ENCODE measurements at places on chromosomes 4 and X.

- DNase-seq, result no peak
Observed at GRCh38 chr4:107069049-107069448, 32.9 kb upstream of the DKK2 start.

- DNase-seq, result no peak
Observed at GRCh38 chr4:34202154-34202553, 2042.2 kb downstream of the ARAP2 start.

- no peak for DNase-seq
Observed at GRCh38 chr4:155434904-155435303, 58.1 kb upstream of the MAP9 start.

- no peak for DNase-seq
Observed at GRCh38 chrX:113384628-113385027, 544.0 kb upstream of the AMOT start.

DNA sequence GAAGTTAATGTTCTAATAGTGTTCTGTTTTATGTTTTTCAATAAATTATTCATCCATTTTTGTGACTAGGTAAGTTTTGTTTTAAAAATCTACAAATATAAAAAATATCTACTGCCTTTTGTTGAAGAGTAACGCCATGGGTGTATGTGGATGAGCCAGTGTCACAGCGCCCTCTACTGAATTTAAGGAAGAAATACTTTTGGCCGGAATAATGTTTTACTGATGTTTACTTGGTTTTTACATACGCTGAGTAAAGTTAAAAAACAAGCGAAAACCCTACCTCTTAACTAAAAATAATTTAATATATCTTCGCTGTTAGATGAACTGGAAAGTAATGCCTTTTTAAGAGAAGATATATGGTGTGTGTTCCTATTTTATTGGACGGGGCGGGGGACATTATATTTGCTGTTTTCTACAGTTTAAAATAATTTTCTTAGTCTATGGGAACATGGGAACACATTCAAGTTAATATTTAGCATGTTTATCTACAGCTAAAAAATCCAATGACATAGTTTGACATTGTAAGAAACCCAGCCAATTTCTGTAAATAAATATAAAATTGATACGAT, 86.1 kb downstream of the CPE start:
- no peak for DNase-seq

DNA sequence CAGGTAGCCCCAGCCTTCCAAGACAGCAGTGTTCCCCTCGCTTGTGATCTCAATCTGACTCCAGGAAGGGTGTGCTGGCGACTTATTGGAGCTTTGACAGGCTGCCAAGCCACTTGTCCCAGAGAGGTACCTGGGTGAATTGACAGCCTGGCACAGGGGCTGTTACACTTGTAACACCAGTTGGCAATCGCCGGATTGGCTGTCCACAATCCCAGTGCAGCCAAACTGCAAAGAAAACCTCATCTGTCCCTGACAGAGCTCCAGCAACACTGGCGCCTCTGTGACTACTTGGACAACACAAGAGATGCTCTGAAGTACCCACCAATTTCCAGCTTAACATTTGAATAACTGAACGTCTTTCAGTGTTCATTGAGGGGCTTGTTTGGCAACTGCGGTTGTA, 76.8 kb upstream of the PRPS1 start:
- DNase-seq, result no peak

DNA sequence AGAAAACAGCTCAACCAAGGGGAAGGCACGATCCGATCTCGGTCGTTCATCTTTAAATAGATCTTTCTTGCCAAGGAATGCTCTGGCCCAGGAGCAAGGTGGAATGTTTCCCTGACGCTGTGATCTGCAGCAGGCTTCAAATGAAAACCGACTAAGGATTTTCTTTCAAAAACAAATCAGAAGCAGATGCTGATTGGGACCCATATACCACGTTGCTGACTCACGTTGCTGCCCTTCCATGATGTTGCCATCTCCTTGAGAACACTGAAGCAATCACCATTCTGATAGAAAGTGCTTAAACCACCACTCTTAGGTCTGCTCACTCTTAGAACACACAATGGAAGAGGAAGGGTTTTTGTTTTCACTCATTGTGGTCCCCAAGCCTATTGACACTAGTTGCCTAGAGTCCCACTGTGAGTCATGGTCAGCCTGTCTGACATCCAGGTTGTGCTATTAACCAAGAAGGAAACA, 26.1 kb downstream of the LAMTOR3 start:
- no peak for DNase-seq

DNA sequence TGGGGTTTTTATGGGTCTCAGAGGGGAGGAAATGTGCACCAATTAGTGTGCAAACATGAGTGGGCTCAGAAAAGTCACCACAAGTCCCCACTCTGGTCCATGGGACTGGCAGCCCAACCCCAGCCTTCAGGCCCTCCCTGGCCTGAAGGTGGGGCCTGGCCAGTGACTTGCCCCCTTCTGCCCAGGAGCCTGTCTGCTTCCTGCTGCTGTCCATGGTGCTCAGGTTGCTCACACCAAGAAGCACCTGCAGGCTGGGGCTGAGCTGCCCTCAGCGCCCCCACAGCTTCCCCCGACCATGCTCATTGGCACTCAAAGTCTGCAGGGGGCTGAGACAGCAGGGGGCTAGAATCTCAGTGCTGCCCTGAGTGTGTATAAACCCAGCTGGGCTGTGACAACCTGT, 30.6 kb upstream of the GC start:
- DNase-seq, result no peak

DNA sequence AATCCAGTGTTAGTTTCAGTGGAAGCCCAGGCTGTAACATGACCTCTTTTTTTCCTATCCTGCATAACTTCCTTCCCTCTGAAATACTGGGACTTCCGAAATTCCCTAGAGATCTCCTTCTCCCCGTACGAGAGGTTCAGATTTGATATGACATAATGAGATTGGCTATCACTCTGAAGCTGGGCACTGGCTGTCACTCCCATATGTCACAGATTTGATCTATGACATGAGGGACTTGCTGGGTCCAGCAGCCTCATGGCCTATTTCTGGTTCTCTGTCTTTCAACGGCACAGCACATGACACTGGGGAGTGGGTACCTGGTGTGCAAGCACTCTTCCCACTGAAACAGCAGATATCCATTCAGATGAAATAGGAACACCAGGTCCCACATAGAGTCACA, 36.7 kb downstream of the PF4 start:
- DNase-seq, result no peak

- DNase-seq, result no peak
Observed at GRCh38 chr4:53040851-53041250, 178.7 kb downstream of the RASL11B start.

- no peak for DNase-seq
Observed at GRCh38 chr4:103405415-103405814, 207.3 kb upstream of the CENPE start.

- DNase-seq, result no peak
Observed at GRCh38 chrX:151974336-151975227, at the start of gene GABRE. Gene GABRE (minus strand): TSS chrX:151974676. CDS start chrX:151974625, 51 bp downstream.

GRCh38 chr4:57190601-57191481, 80.7 kb upstream of the IGFBP7 start:
- DNase-seq, result no peak

DNA sequence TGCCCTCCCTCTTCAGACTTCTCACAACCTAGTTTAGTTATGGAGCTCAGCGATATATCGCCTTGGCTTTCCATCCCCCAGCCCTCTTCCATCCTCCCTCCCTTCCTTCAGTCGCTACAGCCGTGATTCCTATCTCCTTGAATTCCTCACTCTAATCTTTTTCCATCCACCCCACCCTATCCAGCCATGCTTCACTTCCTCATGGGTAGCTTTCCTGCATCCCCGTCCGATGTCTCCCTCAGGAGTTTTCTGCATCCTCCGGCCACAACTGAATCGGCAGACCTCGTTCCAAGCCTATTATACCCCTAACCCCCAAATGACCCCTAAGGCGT, 456 bp downstream of the SNX12 start:
- DNase-seq, result no peak

DNA sequence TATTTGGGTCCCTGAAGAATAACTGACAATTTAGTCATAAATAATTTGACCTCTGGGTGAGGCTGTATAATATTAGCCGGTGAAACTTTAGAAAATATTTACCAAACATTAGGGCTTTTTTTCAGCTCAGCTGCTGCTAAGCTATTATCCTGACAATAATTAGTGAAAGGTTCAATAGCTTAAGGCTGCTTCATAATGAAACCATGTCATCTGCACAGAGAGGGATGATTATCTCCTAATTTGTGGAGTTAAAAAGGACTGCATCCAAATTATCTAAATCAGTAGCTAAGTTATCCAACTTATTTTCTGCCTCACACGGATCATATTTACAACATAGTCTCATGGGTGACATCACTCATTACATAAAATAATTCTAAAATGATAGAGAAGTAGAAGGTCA, 1249.8 kb downstream of the RAPGEF2 start:
- no peak for DNase-seq

- DNase-seq, result no peak
Observed at GRCh38 chr4:142121448-142122350, 485.3 kb downstream of the IL15 start.

DNA sequence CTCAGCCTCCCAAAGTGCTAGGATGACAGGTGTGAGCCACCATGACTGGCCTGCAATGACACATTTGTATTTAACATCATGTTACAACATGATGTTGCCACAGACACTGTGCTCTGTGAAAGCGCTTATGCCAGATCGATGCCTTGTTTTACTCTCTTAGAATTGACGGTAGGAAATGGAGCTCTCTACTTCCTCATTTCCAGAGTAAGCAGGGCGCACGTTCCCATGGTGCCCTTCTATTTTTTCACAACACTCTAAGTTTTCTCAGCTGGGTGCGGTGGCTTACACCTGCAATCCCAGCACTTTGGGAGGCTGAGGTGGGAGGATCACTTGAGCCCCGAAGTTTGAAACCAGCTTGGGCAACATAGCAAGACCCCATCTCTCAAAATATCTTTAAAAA, 60.7 kb upstream of the DHRSX start:
- DNase-seq, result no peak

DNA sequence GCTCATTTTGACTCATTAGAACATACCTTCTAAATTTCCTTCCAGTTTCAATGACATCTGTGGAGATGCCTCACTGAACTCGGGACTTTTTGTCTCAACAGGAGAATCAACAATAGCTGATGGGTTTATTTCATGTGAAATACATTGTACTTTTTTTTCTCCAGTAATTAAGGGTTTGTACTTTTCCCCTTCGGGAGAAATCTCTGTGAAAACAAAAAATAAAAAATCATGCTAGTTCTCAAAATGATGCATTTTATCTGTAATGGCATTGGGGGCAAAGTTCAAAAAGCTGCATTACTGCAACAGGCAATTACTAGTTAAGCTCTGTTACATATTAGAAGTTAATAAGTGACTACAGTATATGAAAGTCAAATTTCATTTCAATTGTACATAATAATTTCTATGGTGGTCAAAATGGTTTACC, 167.3 kb upstream of the SH3RF1 start:
- DNase-seq, result no peak

All from stimulated activated CD4-positive, alpha-beta T cell treated with anti-CD3 and anti-CD28 coated beads, Interleukin-12 subunit alpha, Interleukin-12 subunit beta, amount 100 ng/mL, for 24 hours (primary cell).